Stimulated activated CD4-positive, alpha-beta T cell treated with anti-CD3 and anti-CD28 coated beads, Interleukin-2, amount 100 ng/mL, for 24 hours (primary cell): ENCODE measurements at places on chromosomes 7 and 10.

DNA sequence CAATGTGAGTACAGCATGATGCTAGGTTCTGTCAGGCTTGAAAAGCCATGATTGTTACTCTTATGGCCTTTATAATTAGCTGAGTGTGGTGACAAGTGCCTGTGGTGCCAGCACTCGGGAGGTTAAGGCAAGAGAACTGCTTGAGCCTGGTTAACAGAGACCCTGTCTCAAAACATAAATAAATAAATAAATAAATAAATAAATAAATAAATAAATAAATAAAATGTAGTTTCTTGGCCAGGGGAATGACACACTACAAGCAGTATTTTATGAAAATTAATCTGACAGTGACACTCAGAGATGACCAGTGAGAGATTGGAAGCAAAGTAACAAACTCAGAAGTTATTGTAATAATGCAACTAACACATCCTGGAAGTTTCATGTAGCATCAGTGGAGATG, 2.3 kb upstream of the MORN4 start:
- DNase-seq = no peak

DNA sequence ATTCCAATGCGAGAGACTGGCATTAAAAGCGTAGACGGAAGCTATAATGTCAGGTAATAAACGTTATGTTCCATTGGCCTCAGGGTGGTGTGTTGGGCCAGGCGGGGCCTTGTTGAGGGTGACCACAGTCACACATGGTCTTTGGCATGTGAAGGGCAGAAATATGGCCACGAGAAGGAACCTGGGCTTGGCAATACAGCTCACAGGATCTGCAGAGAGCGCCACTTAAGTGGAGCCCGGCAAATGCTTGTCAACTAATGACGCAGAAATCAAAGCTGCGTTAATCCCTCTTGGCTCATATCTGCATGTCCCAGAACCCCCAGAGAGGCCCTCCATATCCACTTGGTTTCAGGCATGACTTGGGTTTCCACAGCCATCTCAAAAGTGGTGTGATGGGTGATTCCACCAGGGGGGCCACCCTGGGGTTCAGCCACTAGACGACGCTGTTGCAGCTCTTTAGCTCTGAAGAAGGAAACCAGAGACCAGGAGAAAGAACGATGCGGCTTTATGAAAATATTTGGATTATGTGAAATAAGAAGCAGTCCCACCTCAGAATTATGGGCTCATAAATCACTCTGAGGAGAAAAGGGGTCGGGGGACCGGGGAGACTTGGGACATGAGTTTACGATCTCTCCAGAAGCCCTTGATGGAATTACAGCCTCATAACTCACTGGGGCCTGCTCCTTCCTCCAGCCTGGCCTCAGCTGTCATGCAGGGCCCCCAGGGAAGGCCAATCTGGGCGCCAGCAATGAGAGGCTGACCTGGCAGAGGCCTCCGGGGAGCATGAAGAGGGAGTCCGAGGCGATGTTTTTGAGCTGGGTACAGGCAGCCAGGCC, 462.5 kb downstream of the PLXNA4 start:
- no peak for DNase-seq

- no peak for DNase-seq
These were observed 194.4 kb upstream of the TCF7L2 start for GRCh38 chr10:112755446-112756234.

GRCh38 chr7:70458745-70459144, 673.2 kb upstream of the GALNT17 start:
- DNase-seq = no peak

DNA sequence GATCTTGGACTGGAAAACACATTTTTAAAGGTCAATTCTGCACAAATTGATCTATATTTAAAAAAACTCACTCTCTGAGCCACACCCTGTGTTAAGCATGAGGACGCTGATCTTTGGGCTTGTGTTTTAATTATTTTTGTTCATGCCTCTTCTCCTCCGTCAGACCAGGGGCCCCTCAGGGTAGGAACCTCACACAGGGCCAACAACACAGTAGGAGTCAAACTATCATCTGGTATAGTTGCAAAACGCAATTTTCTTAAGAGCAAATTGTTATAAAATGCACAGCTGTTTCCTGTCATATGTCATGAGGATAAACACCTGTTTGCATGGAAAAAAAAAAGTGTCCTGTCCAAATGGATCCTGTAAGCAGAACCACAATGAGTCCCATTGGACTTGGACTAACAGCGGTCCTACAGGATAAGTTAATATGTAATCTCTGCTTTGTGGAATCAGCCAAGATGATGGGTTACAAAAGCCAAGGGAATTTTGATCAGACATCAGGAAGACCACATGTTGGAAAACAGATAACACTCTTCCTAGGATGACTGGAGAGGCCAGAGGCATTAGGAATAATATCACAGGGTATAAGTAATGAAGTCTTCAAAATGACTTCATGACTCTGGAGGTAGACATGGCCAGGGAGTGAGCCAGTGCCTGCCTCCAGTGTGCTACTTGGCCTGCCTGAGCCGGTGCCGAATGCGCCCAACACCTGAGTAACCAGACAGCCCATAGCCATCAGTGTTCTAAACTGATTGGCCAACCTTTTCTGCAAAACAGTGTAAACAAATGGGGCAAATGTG, 184.9 kb upstream of the ADCY1 start:
- no peak for DNase-seq

DNA sequence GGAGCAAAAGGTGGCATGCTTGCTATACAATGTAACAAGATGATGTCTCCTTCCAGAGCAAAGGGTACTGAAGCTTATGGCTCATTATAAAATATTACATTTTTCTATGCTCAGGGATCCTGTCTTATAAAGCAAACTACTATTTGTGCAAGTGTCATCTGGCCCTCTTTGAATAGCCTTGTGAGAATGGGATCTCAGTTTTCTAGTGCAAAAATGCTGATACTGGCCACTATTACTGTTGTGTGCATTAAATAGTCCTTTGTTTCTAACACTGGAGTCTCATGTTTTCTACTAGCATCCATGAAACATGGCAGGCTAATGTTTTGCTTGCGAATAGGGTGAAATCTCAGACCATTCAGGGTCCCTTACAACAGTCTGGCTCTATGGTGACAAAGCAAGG, 823.0 kb downstream of the REEP3 start:
- DNase-seq = no peak

- DNase-seq = no peak
These were observed 57.9 kb upstream of the EXOC6 start for GRCh38 chr10:92790440-92790839.

DNA sequence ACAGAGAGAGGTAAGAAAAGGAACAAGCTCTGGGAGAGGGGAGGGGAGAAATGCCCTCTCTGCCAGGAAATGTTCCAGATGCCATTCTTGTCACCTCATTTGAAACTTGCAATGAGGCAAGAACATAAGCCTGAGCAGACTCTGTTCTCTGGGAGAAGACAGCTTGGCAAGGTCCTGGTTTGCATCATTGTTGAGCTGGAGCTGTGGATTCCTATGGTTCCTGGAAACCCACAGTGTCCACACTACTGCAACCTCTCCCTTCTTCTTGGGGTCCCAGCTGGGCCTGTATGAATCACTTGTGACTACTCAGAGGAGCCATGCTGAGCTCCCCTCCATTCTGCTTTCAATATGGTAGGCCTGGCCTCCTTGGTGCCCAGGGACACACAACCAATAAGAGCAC, 60.8 kb upstream of the HECTD2 start:
- no peak for DNase-seq

DNA sequence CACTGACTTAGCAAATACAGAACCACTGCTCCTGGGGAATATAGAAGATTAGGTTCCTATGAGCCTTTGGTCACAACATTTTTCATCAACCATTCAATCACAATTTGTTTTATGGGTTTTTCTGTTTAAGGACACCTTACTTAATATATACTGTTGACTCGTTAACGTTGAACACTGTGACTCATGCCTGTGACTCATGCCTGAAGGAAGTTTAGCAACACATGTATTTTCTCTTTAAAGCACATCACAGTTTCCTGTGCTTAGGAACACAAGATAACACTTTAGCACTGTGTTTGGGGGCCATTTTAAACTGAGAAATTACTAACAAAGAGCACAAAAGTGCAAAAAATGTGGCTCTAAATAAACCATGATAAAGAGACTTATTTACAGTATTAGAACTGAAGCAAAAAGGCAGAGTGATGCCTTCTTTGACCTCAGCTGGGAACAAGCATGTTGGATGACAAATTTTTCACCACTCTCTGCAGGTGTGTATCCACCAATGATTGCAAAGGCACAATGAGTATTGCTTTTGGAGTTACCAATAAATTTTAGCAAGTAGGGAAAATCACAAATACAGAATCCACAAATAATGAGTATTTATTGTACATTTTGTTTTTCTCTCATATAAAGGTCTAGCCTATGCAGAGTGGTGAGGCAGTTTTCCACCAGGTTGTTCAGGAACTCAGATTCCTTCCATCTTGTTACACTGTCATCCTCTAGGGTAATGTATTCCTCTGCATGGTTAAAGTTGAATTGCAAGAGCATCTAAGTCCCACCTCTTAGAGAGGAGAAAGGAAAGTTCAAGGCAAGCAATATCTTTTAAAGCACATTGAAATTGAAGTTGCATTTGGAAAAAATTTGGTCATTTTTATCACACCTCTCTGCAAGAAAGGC, 7.3 kb downstream of the FGFBP3 start:
- DNase-seq = peak; percentile 66
